AG08395 (cell line): ENCODE measurements at places on chromosomes 2 and 18.
A peak's percentile ranks its signal among the peaks of the same experiment; 100 is the strongest.

DNA sequence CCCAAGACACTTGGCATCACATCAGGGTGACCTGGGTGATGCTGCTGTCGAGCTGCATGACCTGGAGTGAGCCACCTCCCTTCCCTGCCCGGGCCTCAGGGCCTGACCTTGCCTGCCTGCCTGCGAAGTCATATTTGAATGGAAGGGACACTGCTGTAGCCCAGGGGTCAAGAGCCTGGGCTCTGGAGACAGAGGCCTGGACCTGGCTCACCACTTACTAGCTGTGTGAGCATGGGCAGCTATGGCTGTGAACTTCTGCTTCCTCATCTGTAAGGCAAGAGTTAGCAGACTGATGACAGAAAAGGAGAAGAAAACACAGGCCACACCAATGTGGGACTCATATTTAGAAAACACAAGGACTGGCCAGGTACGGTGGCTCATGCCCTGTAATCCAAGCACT is 118.7 kb downstream of the ZFP36L2 start:
- DNase-seq = no peak

DNA sequence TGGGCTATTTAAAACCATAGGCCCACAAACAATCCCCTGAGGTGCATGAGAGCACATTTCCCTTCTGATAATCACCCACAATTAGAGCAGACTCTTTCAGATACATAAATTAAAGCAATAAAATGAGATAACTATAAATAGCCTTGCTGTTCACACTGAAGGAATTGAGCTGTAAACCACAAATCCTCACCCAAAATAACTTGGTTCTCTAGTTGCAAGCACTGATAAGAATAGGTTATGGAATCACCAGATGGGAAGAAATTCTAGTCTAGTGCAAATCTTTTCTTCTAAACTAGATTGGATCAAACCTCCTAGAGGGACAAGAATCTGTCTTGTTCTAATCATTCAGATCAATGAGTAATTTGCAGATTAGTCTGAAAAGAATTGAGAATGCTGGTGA is 64.6 kb downstream of the NAB1 start:
- no peak for DNase-seq

DNA sequence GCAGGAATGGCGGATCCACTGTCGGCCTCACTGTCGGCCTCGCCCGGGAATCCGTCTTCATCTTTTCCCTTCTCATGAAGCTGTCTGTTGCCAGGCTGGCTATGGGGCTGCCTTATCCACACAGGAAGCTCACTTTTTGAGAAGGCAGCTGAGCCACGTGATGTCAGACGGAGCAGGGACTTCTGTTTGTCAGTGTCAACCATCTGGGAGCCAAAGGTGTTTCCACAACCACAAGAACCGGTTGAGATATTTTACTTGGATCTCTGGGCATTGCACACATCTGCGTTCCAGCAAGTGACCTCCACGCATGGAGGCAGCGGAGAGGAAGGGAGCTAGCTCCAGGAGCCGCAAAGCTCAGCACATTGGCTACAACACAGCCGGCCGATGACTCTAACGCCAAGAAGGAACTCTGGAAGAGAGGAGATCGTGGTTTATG is 27.4 kb upstream of the TAF1B start:
- DNase-seq = no peak

DNA sequence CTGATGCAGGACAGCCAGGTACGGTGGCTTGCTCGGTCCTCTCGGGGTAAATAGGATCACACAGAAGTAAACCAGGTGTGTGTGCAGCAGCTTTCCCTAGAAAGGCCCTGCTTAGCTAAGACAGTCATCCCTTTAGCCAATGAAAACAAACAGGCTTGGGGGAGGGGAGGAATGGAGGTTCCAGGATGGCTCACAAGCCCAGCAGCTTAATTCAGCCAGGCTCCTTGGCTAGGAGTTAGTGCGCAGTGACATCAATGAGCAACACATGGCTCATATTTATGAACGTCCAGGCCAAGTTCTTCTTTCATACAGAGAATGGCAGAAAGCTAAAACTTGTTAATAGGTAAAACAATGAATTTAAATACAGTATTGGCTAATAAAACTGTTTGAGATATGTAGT is 10.2 kb downstream of the IAH1 start:
- no peak for DNase-seq

GRCh38 chr18:62665188-62665587 is 50.2 kb upstream of the PHLPP1 start:
- no peak for DNase-seq

DNA sequence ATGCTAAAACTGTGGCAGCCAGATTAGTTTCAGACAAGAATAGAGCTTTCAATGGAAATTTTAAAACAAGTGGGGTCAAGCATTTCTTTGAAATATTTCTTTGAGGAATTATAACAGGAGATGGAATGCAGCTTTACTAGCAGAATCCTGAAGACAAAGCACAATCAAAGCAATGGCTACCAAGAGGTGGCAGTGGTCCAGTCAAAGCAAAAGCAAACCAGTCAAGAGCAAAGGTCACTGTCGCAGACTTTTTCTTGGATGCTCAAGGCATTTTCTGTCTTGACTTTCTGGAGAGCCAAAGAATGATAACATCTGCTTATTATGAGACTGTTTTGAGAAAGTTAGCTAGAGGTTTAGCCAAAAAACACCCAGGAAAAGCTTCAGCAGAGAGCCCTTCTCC is 351.2 kb upstream of the DLGAP1 start:
- no peak for DNase-seq

DNA sequence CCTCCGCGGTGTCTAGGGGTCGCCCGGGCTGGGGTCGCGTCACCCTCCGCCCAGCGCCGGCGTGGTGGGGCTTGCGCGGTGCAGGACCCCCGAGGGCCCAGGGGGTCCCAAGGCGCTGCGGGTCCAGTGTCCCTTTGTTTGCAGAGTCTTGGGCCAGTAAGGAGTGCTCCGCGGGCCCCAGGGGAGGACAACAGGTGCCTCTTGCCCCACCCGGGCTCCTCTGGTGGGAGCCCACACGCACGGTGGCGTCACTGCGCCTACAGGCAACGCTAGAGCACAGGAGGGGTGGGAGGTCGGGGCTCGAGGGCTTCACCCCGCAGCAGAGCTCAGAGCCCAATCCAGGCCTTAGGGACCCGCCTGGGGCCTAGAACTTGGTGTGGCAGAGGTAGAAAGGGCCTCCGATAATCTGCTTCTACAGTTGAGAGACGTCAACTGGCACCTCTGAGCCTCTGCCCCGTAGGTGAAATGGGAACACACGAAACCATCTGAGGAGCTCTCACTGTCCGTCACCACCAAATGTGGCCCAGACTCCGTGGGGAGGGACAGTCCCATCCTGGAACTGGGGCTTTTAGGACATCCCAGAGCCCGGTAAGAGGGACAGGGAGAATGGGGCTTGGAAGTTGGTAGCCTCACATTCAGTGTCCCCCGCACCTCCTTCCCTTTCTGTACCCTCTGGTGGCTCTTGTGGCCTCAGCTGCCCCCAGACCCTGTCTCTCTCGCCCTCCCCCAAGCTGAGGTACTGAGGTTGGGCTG is 1.4 kb downstream of the ARID5A start:
- DNase-seq = no peak

GRCh38 chr2:240989451-240990265 is 8.8 kb upstream of the SNED1 start:
- peak; percentile 38 for DNase-seq

- DNase-seq = peak; percentile 19
Observed at GRCh38 chr2:146853741-146854444, 990.9 kb upstream of the ACVR2A start.

- DNase-seq = no peak
Observed at GRCh38 chr18:79544386-79544963, 135.1 kb upstream of the CTDP1 start.

- no peak for DNase-seq
Observed at GRCh38 chr18:8562070-8562469, 47.2 kb upstream of the RAB12 start.

- peak; percentile 59 for DNase-seq
Observed at GRCh38 chr18:3015204-3015592, 2.3 kb upstream of the LPIN2 start.

DNA sequence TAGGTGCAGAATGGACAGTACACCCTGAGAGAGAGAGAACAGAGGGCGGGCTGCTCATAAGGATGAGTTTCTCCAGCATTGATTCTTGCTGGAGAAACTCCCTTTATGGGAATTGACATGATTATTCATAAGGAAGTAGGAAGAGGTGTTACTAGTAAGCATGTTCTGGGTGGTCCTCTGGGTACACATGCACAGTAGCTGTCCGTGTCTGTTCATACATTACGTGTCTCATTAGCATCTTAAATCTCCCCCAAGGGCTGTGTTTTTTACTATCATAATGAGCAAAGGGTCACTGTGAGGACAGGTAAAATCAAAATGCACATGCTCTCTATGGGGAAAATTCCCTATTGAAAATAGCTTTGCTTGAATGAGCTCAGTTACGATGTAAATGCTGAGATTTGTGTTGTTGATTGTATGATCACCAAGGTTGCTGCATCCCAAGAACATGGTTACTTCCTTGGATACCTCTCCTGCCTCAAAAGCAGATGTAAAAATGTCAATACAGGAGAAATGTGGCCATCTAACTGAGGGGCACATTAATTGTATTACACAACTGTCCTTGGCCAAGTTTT is 238.9 kb downstream of the CDH20 start:
- DNase-seq = no peak

GRCh38 chr2:131349021-131349420 is 14.9 kb downstream of the RAB6D start:
- DNase-seq = no peak

DNA sequence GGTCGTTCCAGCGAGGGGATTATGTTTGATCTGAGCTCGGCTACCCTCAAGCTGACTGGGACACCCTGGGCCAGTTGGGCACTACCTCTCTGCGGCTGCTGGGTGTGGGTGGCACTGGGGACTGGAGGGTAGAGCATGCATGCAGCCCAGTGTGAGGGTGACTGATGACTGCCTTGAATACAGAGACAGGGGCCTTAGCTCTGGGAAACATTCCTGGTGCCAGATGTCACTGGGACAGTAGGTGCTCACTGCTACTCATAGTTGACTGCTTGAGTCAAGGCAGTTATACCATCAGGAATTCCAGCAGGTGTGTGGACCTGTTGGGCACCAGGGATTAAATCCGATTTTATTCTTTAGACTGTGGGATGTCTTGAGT is 33.6 kb upstream of the ATP6V1B1 start:
- no peak for DNase-seq

- no peak for DNase-seq
Observed at GRCh38 chr2:130949954-130950353, 113.2 kb downstream of the ARHGEF4 start.

DNA sequence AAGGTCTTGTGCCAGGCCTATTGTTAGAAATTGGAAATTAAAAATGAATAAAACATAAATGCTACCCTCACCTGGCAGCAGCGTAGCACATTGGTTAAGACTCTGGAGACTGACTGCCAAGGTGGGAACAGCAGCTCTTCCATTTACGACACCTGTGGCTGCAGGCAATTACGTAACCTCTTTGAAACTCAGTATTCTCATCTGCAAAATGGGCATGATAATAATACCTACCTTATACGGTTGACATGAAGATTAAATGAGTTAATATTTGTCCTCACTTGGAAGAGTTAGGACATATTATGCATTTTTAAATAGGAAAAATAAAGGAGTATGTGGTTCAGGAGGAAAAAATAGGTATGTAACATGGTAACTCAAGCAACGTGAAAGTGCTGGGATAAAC is 279.3 kb upstream of the NCKAP5 start:
- DNase-seq = no peak

DNA sequence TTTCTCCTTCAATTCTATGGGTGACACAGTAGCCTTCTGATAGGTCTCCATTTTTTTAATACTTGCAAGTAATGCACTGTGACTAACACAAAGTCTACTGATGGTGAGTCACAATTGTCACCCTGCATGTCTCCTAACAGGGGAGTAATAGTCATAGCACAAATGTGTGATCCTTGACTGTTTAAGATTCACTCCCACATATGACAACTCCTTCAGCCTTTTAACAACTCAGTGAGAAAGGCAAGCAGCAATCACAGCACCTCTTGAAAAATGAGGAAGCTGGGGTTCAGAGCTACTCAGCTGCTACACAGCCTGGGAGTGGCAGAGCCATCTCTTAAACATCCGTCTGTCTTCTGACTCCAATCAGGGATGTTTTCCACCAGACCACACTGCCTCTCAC is 63.8 kb downstream of the EHD3 start:
- peak; percentile 75 for DNase-seq

GRCh38 chr2:239169311-239170048 is 231.3 kb downstream of the HDAC4 start:
- no peak for DNase-seq

- no peak for DNase-seq
Observed at GRCh38 chr2:118834901-118835745, 12.3 kb downstream of the EN1 start.

DNA sequence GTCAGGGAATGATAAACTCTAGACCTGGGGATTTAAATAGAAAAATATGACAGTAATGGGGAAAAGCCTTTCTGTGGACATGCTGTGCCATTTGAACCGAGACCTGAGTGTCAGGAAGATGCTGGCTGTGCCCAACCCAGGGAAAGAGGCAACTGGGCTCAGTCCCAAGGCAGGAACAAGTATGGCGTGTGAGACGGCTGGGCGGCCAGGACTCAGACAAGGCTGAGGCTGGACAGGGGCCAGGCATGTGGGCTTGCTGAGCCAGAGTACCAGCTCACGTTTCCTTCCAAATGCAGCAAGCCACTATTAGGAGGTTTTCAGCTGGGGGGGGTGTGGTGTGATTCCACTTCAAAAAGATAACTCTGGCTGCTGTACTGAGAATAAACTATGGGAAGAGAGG is 92.4 kb downstream of the INPP5D start:
- peak; percentile 62 for DNase-seq

GRCh38 chr2:177187631-177188312 is 24.8 kb upstream of the HNRNPA3 start:
- DNase-seq = peak; percentile 32

DNA sequence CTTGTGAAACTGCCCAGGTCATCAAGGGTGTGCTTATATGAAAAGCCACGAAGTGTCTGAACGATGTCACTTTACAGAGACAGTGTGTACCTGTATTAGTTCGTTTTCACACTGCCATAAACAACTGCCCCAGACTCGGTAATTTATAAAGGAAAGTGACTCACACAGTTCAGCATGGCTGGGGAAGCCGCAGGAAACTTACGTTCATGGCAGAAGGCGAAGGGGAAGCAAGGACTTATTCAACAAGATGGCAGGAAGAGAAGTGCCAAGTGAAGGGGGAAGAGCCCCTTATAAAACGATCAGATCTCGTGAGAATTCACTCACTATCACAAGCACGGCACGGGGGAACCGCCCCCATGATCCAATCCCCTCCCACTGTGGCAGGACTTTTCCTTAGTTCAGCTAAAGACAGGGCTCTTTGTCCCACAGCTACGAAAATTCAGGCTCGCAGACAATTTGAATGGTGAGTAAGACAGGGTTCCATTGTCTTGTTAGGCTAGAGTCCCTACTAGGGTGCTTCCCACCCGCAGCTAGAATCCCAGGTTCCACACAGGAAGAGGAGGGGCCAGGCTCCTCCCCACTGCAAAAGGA is 20.1 kb downstream of the TMEM177 start:
- no peak for DNase-seq

GRCh38 chr2:26557244-26557925 is 79.5 kb upstream of the OTOF start:
- no peak for DNase-seq

GRCh38 chr18:54020156-54020745 is 204.2 kb downstream of the MBD2 start:
- DNase-seq = no peak
